ENCODE measurements at places on chromosomes 6 and 20. TPM values are rescaled to one million over a fixed set of nuclear protein-coding genes. Genes with fewer than 3 reads are reported as not detected.

The PPP1R3G gene
- not detected for total RNA-seq

- no peak for DNase-seq
These were observed 168.3 kb upstream of the SPACA1 start for GRCh38 chr6:87879132-87879861.

GRCh38 chr20:54742193-54742592 lies 266.8 kb downstream of the DOK5 start:
- DNase-seq, result no peak

DNA sequence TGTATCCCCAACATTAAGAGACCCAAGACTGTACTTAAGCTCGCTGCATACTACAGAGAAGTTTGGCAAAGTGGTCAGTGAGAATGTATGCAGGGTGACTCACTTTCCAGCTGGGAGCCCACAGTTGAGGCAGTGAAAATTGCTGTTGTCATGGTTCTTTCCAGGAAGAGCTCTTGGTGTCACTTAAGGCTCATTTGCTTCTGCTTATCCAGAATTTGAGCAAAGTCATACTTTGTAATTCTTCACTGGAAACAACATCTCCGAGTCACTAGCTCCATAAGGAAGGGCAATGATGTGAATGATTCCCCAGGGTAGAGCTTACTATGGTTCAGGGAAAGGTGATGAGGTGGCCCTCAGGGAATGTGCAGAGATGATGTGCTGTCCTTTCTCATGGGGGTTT lies 65.4 kb upstream of the FBXL4 start:
- no peak for DNase-seq

GRCh38 chr6:30091577-30092381 lies 16.2 kb upstream of the RNF39 start:
- no peak for DNase-seq

The CARMIL1 gene
- 1.7 TPM for total RNA-seq

DNA sequence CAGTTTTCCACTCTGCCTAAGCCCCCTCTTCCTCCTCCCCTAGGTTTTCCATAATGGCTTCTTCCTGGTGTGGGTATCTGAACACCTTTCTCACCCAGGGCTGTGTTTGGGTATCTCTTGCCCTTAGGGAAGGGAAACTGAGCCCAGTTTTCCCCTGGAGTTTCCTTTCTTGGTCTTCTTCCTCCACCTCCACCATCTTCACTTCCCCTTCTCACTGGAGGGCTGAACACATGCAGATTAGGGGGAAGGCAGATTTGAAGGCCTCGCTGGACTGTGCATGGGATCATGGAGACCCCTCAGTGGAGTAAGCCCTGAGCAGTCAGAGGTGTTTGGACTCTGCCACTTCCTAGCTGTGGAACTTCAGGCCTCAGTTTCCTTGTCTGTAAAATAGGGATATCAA lies 27.8 kb downstream of the FOXP4 start:
- no peak for DNase-seq

DNA sequence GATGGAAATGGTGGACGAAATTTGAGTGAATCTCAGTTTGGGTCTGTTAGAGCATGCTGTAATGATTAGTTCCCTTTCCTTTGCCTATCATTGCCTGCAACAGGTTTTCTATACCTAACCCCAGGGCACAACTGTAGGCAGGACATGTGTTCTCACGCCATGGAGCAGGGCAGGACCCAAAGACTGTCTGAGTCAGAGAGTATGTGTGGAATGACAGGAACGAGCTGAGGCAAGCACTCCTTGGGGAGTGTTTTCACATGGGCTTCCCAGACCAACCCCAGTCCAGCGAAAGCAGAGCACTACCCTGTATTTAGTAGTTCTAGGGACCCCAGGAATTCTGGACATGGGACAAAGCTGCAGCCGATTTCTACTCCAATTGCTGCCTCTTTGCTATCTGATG lies 234.2 kb downstream of the HACE1 start:
- no peak for DNase-seq

GRCh38 chr6:22821664-22822320 lies 252.4 kb downstream of the HDGFL1 start:
- DNase-seq, result no peak

DNA sequence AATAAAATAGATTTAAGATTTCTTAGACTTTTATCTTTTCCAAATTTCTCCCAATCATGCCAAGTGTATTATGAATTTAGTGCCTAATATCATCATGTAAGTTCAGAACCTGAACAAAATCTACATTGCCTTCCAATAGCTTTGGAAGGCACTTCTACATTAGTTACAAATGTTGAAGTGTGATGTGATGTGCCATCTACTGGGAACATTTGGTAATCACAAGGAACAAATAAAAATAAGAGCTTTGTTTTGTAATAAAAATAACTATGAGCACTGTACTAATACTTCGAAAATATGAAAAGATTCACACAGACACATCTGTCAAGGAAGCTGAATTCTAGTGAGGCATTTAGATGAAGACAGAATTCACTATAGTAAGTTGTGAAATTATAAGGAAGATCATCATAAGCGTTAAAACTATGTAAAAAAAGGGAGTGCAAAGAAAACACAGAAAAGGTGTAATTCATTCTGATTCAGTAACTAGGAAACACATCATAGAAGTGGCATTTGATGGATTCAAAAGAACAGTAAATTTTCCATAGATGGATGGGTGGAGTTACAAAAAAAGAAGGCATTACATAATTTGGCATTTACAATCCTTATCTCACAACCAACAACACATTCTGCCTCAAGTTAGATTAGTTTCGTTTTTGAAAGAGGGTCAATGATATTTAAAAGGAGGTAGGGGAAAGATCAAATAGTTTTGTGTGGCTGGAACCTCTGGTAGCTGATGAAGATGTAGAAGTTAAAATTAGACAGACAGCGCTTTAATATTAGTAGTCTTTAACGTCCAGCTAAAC lies 161.0 kb downstream of the ASCC3 start:
- no peak for DNase-seq

The HSPA12B gene
- total RNA-seq, result not detected

The HLA-C gene
- total RNA-seq, result 984 TPM

- no peak for DNase-seq
These were observed 84.6 kb downstream of the FYN start for GRCh38 chr6:111788379-111789276.

The TRAPPC3L gene
- not detected for total RNA-seq

Data from activated T-helper 1 cell treated with anti-CD3 and anti-CD28 coated beads, Interleukin-12 subunit alpha, Interleukin-12 subunit beta, Interleukin-2, Interleukin-4 antibody, amounts not matched to agents 30 ng/mL and 10 ng/mL and 1 ng/mL, durations not matched to agents 14 hours and 24 hours and 36 hours (primary cell).